Breast epithelium (tissue), 4 donors: ENCODE measurements at places on chromosomes 5 and 9.
A peak's percentile ranks its signal among the peaks of the same experiment; 100 is the strongest.

DNA sequence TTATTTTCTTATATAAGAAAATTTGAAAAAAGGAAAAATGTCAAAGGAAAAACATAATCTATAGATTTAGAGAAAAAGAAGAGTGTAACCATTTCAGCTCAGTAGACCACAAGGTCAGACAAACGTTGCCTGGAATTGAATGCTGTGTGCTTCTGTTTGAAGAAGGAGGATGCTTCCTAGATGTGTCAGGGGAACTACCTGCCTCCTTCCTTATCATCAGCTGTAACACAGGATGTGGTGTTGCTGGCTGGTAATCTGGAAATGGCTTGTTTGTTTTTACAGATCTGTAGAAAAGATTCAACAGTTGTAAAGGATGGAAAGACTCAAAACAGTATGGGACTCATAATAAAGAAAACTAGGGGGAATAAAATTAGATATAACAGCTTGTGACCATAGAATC is 160.7 kb upstream of the MEF2C start:
- DNase-seq = no peak

DNA sequence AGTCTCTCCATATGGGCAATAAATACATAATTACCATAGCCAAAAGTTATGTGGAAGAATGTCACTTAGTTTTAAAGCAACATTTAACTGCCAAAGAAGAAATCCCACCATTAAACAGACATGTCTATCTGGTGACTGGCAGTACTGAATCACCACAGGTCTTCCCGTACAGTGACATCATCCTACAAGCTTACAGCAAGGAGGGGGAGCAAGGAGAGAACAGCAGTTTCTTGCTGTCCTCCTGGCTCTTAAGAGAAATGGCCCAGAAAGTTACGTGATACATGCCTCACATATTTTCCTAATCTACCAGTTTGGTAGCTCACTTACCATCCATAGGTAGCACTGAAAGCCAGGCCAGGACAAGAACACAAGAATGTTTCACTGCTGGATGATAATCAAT is 671.0 kb downstream of the DMRTA1 start:
- DNase-seq = no peak

GRCh38 chr5:148920646-148921288 is 94.4 kb downstream of the ADRB2 start:
- no peak for DNase-seq

DNA sequence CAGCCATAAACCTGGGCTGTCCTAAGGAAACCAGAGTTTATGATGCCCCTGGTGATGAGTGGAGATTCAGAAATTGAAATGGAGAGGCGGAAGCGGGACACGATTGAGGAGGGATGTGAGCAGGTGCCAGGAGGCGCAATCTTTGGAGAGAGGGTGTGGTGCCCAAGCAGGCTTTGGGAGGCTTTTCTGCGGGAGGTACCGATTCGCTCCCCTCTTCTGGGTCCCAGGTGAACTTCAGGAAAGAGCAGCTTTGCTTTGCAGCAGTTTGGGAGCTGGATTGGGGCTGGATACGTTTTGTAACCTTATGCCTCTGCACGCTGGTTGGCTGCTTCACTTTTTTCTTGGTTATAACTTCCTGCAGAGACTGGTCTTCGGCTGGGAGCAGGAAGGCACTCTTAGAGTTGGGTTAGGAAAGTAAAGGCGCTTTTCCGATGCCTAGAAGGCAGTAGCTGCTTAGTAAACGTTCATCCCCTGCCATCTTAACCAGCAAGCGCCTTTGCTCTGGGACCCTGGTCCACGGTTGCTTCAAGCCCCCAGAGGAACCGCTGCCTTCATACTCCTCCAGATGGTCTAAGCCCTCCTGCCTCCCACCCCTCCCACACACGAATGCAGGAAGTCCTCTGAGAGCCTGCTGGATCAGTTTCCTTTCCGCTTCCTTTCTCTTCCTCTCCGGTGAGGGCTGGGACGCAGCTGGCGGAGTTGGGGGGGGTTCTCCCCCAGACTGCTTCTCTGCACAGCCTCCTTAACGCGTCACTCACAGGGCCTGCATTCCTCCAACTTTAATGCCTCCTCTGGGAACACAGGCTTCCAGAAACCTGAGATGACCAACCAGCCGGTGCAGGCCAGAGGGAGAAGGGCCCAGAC is 15.2 kb upstream of the NEK6 start:
- DNase-seq = peak; percentile 31

- DNase-seq = no peak
Measured at GRCh38 chr5:59276325-59276675, 617.2 kb downstream of the PDE4D start.

DNA sequence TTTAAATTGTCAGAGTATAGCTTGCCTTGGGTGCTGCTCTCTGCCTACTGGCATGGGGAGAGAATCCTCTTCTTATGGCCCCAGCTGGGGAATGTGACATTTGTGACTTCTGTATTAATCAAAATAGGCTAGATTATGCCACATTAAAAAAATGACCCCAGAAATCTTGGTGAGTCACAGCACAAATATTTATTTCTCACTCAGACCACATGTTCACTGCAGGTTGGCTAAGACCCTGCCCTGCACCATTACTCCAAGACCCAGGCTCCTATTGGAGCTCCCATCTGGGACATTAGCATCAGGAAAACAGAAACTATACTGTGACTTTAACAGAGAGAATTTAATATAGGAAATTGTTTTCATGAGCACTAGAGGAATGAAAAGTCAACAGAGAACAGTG is 16.6 kb upstream of the WHRN start:
- no peak for DNase-seq
